PC-9 (cell line): ENCODE measurements at places on chromosomes 5 and 9. TPM values are rescaled to one million over a fixed set of nuclear protein-coding genes. Genes with fewer than 3 reads are reported as not detected.

DNA sequence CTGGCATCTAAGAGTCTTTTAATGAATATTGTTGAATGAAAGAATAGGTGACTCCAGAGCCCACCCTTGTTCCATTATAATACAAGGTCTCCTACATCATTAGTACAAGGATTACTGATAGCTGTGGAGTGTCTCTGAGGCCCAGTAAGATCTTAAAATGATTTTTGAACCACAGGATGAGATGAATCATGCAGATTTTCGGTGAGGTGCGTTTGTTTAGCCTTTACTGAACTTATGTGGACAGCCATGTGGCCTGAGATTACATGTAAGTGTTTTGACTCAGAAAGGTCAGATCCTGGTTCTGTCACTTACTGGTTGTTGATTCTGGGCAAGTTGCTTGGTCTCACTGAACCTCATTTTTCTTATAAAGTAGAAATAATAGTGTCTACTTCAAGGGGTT lies 21.6 kb downstream of the NFX1 start:
- no peaks in the 10 kb centered on the region for H3K4me1 ChIP-seq
- H3K36me3 ChIP-seq = peaks cover 4% of the 10 kb centered on the region; the same call in 1 of the 2 replicates
- H3K4me3 ChIP-seq = no peak overlapping the region
- DNase-seq = no peak
- no peak overlapping the region for H3K27ac ChIP-seq
- H3K27me3 ChIP-seq = no peaks in the 10 kb centered on the region

- H3K4me1 ChIP-seq = peaks cover 2% of the 10 kb centered on the region; the same call in 1 of the 2 replicates
- no peaks in the 10 kb centered on the region for H3K27me3 ChIP-seq
- H3K36me3 ChIP-seq = no peaks in the 10 kb centered on the region; the same call in 1 of the 2 replicates
- no peak for DNase-seq
- no peak overlapping the region for H3K27ac ChIP-seq
Observed at GRCh38 chr9:37974506-37975173, 70.7 kb upstream of the SLC25A51 start.

DNA sequence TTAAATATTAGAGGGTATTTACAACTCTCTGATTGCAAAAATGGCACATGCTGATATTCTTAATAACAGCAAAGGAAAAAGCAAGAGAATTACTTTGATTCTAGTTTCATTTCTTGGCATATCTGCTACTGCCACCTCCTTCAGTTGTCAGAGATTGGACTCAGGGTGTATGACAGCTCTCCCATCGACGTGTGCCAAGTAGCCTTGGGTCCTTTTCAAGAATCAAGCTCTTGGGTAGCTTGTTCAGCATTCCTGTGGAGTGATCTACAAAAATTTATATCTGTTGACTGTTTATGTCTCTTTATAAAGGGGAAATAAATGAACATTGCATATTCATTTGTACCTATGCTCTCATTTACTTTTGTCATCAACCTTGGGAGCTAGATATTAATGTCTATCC lies 315.6 kb downstream of the PRR16 start:
- no peak overlapping the region for H3K27ac ChIP-seq
- no peaks in the 10 kb centered on the region for H3K36me3 ChIP-seq
- H3K4me1 ChIP-seq = no peaks in the 10 kb centered on the region
- no peak for DNase-seq

DNA sequence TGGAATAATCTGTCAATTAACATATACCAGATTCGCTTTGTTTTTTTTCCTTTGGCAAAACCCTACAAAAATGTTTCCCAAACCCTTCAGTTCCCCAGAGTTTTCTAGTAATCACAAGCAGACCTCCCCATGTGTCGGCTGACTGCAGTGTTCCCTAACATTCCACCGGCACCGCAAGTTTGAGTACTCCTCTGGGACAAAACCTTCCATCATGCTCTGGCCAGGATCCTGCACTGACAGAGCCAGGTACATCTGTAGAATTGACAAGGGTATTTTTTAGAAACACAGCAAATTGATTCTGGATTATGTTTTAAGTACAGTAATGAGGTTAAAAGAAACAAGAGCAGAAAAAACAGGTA lies 174.7 kb downstream of the GAS1 start:
- H3K27me3 ChIP-seq = no peaks in the 10 kb centered on the region
- no peaks in the 10 kb centered on the region for H3K36me3 ChIP-seq
- H3K4me1 ChIP-seq = peaks cover 10% of the 10 kb centered on the region

GRCh38 chr9:95032580-95033341 lies 284.7 kb downstream of the FANCC start:
- H3K27ac ChIP-seq = no peak overlapping the region; the same call in 1 of the 2 replicates
- H3K4me1 ChIP-seq = peaks cover 21% of the 10 kb centered on the region
- no peak overlapping the region for H3K4me3 ChIP-seq
- H3K36me3 ChIP-seq = peaks cover 49% of the 10 kb centered on the region
- DNase-seq = no peak

- H3K27me3 ChIP-seq = no peaks in the 10 kb centered on the region
- H3K36me3 ChIP-seq = no peaks in the 10 kb centered on the region
- no peak overlapping the region for H3K27ac ChIP-seq
- no peak for DNase-seq
Observed at GRCh38 chr5:58674070-58674469, 91.2 kb downstream of the RAB3C start.

GRCh38 chr5:76163111-76163628 lies 80.0 kb downstream of the SV2C start:
- H3K4me1 ChIP-seq = no peaks in the 10 kb centered on the region
- no peak overlapping the region for H3K4me3 ChIP-seq
- H3K36me3 ChIP-seq = no peaks in the 10 kb centered on the region

GRCh38 chr5:155620821-155621410 lies 607.4 kb downstream of the KIF4B start:
- H3K27me3 ChIP-seq = no peaks in the 10 kb centered on the region
- no peak for DNase-seq
- no peaks in the 10 kb centered on the region for H3K4me1 ChIP-seq
- H3K27ac ChIP-seq = no peak overlapping the region
- no peaks in the 10 kb centered on the region for H3K36me3 ChIP-seq

GRCh38 chr5:148996270-148996669 lies 66.6 kb downstream of the SH3TC2 start:
- no peak for DNase-seq
- no peak overlapping the region for H3K27ac ChIP-seq
- no peaks in the 10 kb centered on the region; the same call in 1 of the 2 replicates for H3K36me3 ChIP-seq
- peaks cover 34% of the 10 kb centered on the region for H3K4me1 ChIP-seq

- no peaks in the 10 kb centered on the region for H3K27me3 ChIP-seq
- H3K27ac ChIP-seq = peak overlapping the region; percentile 95
- no peak for DNase-seq
- peaks cover 70% of the 10 kb centered on the region for H3K4me1 ChIP-seq
Observed at GRCh38 chr5:36658038-36658756, 51.8 kb downstream of the SLC1A3 start.

DNA sequence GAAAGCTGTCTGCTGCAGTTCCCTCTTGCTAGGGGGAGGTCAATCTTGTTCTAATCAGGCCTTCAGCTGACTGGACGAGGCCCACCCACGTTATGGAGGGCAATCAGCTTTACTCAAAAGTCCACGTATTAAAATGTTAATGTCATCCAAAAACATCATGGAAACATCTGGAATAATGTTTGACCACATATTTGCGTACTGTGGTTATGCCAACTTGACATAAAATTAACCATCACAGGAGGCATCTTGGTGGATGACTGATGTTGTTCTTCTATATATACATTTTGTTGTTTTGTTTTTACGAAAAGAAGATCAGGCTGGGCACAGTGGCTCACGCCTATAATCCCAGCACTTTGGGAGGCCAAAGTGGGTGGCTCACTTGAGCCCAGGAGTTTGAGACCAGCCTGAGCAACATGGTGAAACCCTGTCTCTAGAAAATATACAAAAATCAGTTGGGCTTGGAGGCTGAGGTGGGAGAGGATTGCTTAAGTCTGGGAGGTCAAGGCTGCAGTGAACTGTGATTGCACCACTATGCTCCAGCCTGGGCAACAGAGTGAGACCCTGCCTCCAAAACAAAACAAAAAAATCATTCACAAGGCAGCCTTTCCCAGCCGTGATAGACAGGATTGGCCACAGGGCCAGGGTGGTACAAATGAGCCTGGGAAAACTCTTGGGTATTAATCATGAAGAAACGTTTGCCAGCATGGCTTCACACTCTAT lies 33.8 kb upstream of the PRXL2C start:
- no peaks in the 10 kb centered on the region for H3K27me3 ChIP-seq
- H3K4me1 ChIP-seq = peaks cover 3% of the 10 kb centered on the region; the same call in 1 of the 2 replicates
- no peak overlapping the region for H3K27ac ChIP-seq
- no peaks in the 10 kb centered on the region for H3K36me3 ChIP-seq
- no peak for DNase-seq

DNA sequence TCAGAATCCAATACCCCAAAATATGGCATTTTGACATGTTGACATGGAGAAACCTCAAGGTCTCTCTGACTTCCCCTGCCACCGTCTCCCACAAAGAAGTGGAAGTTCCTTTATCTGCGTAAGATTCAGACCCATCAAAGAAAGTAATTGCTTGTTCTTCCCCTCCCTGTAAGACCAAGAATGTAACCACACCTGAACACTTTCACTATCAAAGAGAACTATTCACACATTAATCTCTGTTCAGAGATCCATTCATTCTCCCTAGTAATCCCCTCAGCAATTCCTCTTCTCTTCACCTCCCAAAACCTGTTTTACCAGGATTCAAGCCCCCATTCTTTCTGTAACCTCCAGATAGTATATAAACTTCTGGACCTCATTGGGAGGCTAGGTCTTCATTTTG lies 4.1 kb upstream of the SLC1A1 start:
- H3K4me1 ChIP-seq = peaks cover 4% of the 10 kb centered on the region; the same call in 1 of the 2 replicates
- no peaks in the 10 kb centered on the region for H3K27me3 ChIP-seq
- no peak overlapping the region for H3K4me3 ChIP-seq
- no peaks in the 10 kb centered on the region for H3K36me3 ChIP-seq
- no peak overlapping the region for H3K27ac ChIP-seq
- DNase-seq = no peak

The LCN6 gene
- total RNA-seq = not detected in 2 replicates

The WDR36 gene
- total RNA-seq = 17.7 and 18.5 TPM in 2 replicates

The PDGFRB gene
- total RNA-seq = 0.08 TPM in 1 of 2 replicates, not detected in the other

The ISCA1 gene
- total RNA-seq = 21.5 and 29.6 TPM in 2 replicates

The TRMT10B gene
- total RNA-seq = 5.2 and 8.8 TPM in 2 replicates

The FST gene
- total RNA-seq = 0.63 and 0.65 TPM in 2 replicates
